ENCODE measurements at places on chromosomes 7 and 10.

DNA sequence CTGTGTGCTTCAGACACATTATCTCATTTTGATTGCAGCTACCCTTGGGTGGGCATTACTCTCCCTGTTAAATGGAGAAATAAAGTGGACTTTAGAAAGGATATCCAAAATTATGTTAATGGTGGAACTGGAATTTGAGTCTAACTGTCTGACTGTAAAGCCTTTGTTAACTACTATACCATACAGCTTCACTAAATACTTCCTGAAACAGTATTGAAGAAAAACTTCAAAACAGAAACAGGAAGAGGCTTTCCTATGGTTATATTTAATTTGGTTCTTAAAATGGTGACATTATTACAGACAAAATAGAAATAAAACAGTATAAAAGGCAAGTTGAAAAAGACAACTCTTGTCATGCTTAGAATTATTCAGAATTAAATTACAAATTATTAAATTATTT lies 25.0 kb downstream of the SPAG6 start:
- no peak for DNase-seq

- no peak for DNase-seq
Measured at GRCh38 chr10:43254199-43254730, 12.6 kb downstream of the RASGEF1A start.

DNA sequence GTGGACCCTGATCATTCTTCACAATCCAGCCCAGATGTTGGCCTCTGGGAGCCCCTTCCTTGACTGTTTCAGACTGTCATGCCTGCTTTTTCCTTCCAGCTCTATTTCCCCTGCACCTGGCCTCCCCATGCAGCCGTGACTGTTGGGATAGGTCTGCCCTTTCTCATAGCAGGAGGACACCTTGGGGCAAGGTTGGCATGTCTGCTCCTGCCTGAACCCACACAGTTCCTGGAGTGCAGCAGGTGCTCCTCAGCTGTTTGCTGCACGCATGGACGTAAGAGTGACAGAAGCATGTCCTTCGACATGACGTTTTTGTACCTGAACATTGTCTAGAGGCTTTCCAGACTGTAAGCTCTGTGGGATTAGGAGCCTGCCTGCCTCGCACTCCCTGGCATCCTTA lies 24.0 kb downstream of the POR start:
- no peak for DNase-seq

DNA sequence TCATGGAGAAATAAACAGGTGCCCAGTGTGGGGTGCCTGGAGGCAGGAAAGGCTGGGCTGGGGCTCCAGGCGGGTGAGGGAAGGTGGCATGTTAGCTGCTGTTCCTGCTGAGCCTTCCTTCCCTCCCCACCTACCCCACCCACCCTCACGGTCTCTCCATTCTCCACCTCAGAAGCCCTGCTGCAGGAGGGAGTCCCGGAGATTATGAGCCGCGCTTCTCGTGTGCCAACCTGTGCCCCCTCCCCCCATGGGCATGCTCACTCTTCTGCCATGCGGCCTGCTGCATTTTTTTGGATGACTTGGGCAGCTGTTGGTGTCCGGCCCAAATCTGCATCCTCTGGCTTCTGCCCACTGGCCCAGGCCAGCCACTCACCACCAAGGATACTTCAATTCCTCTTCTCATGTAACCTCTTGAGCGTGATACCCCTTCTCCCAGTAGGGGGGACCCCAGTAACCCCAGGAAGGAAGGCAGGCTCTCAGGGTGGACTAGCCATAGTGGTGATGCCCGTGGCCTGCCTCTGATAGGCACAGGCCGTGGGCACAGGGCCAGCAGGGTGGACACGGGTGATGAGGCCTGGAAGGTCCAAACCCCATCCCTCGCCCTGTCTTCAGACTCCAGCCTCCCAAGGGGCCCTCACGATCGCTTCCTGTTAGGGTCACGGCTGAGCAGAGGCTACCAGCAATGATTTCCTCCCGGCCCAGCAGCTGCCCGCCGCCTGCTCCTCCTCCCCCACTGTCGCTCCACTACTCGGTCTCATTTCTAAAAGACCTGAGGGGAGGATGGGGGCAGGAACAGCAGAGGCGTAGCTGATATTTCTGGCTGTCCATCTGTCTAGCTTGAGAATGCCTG lies 27.8 kb downstream of the UNC5B start:
- no peak for DNase-seq

DNA sequence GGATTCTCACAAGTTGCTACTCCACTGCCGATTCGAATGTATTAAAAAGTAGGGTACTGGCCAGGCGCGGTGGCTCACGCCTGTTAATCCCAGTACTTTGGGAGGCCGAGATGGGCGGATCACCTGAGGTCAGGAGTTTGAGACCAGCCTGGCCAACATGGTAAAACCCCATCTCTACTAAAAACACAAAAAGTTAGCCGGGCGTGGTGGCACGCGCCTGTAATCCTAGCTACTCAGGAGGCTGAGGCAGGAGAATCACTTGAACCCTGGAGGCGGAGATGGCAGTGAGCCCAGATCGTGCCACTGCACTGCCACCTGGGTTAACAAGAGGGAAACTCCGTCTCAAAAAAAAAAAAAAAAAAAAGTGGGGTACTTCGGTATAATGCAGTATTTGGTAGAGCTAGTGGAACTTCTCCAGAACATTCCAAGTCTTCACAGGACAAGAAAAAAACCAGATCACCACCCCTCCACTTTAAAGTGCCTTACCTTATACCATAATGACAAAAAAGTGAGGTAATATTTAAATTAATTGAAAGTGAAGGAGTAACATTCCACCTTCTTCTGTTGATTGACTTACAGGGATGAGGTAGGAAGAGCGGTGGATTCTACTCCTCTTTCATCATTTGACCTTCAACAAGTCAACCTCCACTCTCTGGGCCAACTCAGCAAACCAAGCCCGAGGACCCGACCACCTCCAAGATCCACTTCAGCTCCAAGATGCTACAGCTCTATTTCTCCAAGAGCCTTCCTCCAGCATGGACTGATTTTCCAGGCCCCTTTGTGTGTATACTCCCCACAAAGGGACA lies 2.0 kb downstream of the BAZ1B start:
- DNase-seq: no peak

GRCh38 chr10:62147425-62147824 lies 121.2 kb downstream of the RTKN2 start:
- DNase-seq: no peak

- no peak for DNase-seq
Measured at GRCh38 chr10:47165711-47166404, 134.1 kb upstream of the GDF10 start.

- no peak for DNase-seq
Measured at GRCh38 chr10:15255961-15256360, 87.5 kb upstream of the NMT2 start.

DNA sequence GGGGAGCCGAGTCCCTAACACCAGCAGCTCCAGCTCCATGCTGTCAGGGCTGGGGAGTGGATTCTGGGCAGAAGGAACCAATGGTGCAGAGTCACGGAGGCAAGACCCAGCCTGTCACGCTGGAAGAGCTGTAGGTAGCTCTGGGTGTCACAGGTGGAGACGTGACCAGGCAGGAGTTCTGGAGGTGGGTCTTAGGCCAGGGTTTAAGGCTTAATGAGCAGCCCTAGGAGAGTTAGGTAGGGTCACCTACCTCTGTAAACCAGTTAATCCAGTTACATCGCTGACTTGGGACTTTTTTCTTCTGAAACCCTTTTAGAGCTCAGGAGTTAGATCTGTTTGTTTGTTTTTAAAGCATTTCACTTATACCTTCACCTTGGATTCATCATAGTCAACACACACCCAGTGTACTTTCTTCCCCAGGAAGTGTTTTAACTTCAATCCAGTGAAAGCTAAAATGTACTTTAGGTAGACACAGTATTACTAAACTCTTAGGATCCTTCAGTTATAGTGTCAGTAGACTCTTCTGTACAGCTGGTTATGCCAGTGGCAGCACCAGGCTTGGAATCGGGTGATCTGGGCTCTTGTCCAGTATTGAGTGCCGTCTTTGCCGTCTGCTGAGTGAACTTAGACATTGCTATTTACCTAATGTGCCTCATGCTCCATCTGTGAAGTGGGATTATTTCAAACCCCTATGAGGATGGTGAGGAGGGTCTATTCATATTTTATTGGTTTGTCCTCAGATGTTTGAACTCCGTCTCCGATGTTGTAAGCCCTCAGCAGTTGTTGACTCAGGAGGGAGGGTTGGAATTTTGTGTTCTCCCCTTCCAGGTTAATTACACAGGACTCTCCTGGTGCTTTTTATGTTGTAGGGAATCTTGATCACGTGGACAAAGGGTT lies 31.0 kb downstream of the TACR2 start:
- DNase-seq: peak; percentile 34

DNA sequence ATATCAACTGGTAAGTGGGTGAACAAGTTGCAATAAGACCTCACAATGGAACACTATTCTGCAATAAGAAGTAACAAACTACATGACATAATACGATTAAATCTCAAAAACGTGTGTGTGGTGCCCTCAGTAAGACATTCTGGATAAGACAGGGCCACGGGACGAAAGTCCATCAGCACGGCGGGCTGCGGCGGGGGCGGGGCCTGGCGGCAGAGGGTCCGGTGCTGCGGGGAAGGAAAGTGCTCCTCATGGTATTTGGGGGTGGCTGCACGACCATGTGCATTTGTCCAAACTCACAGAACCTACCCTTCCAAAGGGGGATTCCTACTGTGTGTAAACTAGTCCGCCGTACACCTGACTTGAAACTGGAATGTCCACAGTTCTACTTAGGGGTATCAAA lies 341.8 kb downstream of the TCERG1L start:
- no peak for DNase-seq

DNA sequence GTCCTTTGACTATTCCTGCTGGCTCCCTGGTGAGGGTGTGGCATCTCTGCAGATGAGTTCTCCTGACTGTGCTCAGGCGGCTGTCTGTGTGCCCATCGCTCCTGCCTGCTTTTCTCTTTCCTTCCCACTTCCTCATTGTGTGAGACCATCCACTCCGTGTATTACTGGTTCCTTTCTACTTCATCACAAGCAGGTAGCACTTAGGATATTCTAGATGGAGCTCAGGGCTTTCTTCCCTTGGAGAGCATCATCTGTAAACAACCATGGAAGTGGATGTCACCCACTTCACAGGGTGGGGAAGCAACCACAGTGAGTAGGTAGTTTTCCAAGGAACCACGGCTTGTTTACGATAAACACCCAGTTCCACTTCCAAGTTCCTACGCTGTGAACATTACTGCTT lies 15.7 kb downstream of the DNAJB6 start:
- no peak for DNase-seq

DNA sequence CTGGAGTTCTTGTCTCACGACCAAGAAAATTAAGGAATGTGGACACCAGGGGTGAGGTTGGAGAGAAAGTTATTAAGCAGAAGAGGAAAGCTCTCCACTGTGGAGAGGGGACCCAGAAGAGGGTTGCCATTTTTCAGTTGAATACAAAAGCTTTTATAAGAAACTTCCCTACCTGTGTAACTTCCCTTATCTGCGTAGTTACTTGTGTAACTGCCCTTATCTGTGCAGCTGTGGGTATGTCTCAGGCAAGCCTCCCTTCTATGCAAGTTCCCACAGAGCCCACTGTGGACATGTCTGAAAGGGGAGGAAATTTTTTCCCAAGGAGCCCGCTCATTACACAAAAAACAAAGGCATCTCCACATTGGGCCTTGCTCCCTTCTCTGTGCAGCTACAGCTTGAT lies 94.9 kb downstream of the SVOPL start:
- DNase-seq: no peak

DNA sequence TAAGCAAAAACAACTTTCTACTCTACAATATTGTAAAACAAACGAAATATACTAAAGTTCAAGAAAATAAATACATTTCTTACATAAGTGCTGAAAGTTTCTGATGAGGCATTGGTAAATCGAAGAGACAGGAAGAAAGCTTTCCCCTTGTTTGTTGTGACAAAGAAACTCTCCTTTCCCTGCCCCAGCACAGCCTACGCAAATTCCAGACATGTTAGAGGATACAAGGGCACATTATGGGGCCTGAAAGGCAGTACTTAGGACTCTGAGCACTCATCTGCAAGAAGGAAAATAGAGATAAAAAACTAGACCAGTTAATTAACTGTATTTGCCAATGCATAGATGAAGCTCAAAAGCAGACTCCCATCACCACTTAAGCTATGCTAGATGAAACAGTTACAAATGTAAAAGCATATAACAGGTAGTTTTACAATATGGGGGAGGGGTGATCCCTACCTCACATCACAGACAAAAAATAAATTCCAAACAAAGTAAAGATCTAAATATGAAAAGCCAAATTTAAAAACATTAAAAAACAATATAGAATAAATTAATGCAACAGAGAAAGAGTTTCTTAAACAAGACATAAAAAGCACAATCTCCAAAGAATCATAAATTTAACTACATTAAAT lies 21.8 kb downstream of the ARHGAP19 start:
- DNase-seq: no peak

DNA sequence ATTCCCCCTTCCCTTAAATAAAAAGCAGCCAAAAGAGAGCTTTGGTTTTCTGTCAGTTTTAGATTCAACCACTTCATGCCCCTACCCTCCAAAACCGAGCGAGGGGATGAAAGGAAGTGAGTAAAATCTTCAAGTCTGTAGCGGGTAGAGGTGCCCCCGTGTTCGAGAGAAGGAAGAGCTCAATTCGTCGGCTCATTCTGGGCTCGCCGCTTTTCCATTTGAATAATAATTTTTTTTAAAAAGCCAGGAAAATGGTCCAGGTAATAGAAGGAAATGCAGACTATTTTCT lies 436.2 kb upstream of the GALNT17 start:
- peak; percentile 7 for DNase-seq

DNA sequence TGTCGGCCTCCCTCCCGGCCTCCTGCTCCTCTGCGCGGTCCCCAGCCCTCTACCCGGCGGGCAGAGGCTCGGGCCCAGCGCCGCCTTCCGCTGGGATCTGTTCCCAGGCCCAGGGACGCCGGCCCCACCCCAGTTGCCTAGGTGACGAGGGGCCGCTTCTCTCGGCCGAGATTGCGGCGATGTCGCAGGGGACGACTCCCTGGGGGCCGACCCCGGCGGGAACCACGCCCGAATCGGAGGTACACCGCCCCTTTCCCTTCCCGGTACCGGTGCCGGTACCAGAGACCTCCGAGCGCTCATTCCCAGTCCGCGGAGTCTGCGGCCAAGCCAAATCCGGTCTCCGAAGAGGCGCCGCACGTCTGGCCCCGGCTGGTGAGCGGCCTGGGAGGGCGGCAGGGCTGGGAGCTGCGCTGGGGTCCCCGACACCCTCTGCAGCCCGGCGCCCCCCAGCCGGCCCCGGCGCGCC lies at the start of gene CABCOCO1:
TSS of gene CABCOCO1 (plus strand) at position 136 of the 466 bp plus-strand sequence. CDS start at position 180, 44 bp downstream.
- DNase-seq: no peak

DNA sequence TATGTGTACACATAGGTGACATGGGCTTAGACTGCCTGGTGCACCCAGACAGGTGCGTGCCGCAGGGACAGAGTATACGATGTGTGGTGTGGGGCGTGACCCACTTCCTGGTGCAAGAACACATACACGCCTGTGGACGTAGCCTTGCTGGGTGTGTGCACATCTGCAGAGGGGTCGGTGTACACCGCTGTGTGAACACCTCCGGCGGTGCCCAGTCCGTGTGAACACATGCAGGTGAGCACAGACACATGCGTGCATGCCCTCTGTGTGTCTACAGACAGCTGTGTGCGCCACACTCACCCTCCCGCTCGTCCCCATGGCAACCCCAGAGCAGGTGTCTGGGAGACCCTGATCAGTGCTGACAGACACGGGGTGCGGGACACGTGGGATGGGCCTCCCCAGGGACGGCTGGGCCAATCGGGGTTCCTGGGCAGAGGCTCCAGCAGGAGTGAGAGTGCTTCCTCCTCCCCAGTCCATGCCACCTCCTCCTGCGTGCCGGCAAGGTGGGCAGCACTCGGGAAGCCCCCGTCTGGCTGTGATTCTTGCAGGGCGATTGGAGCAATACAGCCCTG lies 23.4 kb downstream of the ELFN1 start:
- DNase-seq: no peak
